Stimulated activated CD4-positive, alpha-beta T cell treated with anti-CD3 and anti-CD28 coated beads, Interleukin-1b, Interleukin-23, amount 100 ng/mL, for 1 hour (primary cell): ENCODE measurements at places on chromosomes 4 and X.

DNA sequence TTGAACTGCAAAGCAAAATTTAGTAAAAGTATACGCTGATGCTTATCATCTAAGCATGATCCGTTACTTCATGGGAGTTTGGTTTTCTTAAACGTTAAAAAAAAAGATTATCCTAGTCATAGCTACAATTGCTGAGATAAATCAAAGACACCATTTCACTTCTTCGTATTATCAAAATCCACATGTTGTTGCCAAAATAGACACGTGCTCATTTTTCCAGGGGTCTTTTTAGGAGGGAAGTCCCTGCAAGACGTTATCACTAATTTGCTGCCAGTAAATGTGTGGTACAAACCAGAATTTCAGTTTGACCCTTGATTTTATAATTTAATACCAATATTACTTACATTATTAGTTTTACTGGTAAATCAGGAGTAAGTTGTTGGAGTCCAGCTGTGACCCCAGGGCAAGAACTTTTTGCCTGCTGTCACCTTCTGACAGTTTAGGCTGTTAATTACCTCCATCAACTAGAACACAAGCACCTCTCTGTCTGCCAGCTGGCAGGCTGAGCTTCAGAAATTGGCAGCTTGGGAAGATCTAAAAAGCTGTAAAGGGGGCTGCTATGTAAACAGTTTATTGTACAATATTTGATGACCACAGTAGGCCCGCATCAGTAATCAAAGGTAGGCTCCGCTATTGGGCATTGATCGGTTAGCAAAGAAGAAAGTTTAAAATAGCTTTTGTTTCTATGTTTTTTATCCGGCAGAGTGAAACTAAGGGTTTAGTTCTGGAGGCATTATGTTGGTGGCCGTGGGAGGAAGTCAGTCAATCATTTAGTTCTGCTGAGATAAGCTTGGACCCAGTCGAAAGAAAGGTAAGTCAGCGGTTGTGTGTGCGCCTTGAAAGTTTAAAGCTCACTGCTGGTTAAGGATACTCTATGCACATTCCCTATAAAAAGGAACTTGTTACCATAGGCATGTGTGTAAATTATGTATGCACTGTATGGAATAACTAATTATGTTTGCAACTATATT lies 196.4 kb downstream of the FBXO8 start:
- DNase-seq, result no peak

- no peak for DNase-seq
Measured at GRCh38 chrX:24242649-24243175, 71.2 kb downstream of the SUPT20HL2 start.

DNA sequence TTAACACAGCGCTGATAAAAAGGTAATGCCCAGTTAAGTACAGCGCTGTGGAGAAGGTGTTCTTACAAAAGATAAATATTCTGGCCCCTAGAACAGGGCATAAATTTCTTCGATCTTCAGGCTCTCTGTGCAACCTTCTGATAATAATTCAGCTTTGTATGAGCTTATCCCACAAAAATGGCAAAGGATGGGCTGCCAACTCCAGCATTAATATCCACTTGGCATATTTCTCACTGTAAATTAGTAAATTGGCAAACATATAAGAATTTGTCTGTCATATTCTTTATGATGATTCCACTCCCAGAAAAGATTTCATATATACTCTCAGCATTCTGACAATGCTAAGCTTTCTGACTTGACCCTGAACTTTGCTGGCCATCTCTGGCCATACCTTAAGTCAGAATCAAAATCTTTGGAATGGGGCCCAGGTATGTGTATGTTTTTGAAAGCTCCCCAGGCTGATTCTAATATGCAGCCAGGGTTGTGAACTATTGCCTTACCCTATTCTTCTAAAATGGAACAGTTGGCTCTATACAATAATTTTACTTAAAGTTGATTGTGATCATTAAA lies 134.8 kb downstream of the FRYL start:
- no peak for DNase-seq

DNA sequence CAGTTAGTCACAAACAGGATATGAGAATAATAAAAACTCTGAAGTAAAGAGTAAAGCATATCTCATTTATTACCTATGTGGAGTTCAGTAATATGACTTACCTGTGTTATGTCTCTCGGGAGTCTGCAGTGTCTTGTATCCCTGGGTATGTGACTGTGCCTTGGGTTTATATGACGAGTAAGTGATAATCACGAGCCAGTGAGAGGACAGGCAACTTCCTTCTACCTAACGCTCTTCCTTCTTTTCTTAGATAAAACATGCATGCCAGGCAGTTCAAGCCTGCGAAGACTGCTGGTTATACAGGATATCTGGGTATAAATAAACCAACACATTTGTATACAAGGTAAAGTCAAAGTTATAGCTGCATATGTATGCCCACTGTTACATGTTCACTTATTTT lies at the start of gene HPGDS:
HPGDS (minus strand) TSS at position 143 of the 400 bp plus-strand sequence. CDS start 8,207 bp downstream, outside the sequence.
- DNase-seq, result no peak

DNA sequence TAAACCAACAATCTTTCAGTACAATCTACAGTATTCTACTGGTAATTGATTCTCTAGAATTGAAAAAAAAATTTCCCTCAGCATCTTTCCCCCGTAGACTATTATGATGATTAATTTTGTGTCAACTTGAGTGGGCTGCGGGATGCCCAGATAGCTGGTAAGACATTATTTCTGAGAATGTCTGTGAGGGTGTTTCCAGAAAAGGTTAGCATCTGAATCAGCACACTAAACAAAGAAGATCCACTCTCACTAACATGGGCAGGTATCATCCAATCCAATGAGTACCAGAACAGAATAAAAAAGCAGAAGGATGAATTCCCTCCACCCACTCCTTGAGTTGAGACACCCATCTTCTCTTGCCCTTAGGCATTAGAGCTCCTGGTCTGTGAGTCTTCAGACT lies 186.1 kb upstream of the MAB21L2 start:
- DNase-seq, result no peak

- DNase-seq, result no peak
Measured at GRCh38 chr4:52982255-52982945, 120.3 kb downstream of the RASL11B start.

DNA sequence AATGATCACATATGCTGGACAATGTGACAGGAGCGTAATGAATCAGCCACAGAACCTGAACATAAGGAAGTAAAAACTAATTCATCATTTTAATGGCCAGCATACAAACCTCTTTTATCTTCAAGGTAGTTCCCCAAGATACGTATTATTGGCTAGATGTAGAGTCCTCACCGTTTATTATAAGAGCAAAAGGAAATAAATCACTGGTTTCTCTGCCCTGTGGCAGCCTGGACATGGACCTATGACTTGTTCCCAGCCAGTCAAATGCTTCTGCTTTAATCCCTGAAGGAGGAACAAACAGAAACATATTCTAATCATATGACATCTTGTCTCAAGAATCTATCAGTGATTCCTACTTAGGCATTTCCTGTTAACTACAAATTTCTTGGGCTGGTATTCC lies 86.8 kb upstream of the FAM241A start:
- no peak for DNase-seq

- DNase-seq, result no peak
Measured at GRCh38 chr4:106338671-106339070, 22.3 kb downstream of the AIMP1 start.

DNA sequence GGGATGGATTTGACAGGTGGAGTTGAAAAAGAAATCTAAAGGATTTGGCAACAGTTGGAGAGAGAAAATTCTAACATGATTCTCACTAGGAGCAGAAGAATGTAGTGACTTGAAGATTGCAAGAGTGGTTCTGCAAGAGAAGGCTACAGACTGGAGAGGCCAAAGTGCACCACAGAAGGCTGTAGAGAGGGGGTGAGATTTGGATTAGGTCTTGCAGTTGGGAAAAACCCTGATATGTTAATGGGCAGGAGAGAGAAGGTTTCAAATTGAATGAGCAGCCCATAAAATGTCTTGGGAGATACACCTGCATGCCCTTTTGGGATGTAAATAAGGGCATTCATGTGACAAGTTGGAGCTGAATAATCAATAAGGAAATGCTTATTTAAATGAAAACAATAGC lies 14.7 kb upstream of the VEGFD start:
- DNase-seq, result no peak

DNA sequence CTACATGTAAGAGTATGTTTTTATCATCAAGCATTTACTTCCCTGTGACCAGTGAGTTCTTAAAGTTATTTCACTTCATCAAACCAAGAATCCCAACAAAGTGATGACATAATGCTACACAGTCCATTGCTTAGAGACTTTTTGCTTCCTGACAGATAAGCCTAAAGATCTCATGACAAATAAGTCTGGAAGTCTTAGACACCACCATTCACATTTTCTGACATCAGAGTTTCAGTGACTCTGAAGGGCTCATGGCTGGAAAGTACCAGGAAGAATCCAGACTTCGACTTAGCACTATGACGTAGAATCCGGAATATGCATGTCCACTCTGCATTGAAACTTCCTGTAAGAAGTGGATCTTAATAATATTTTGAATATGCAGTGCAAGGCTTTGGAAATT lies 53.7 kb downstream of the CLDN22 start:
- DNase-seq, result no peak

GRCh38 chr4:8892556-8893226 lies 21.1 kb upstream of the HMX1 start:
- DNase-seq, result no peak

DNA sequence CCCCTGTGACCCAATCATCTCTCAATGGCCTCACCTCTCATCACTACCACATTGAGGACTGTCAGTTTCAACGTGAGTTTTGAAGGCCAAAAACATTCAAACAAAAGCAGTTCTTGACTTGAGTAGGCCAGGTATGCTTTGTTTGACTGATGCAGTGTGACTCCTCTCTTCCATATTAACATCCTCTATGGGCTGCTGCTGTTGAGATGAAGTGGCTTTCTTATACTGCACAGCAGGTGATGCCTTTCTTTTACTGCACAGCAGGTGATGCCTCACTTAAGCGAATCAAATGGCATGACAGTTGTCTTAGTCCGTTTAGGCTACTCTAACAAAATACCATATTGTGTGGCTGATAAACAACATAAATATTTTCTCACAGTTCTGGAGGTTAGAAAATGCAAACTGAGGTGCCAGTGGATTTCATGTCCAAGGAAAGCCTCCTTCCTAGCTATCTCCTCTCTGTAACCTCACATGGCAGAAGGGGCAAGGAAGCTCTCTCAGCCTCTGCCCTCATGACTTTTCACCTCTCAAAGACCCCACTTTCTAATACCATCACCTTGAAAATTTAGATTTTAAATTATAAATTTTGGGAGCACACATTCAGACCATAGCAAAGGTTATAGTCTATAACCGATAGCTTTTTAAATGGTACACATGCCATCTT lies 2267.9 kb upstream of the AGA start:
- DNase-seq, result no peak

GRCh38 chr4:118033148-118034052 lies 886 bp upstream of the NDST3 start:
- no peak for DNase-seq

GRCh38 chrX:45353456-45353855 lies 152.8 kb upstream of the DIPK2B start:
- no peak for DNase-seq

DNA sequence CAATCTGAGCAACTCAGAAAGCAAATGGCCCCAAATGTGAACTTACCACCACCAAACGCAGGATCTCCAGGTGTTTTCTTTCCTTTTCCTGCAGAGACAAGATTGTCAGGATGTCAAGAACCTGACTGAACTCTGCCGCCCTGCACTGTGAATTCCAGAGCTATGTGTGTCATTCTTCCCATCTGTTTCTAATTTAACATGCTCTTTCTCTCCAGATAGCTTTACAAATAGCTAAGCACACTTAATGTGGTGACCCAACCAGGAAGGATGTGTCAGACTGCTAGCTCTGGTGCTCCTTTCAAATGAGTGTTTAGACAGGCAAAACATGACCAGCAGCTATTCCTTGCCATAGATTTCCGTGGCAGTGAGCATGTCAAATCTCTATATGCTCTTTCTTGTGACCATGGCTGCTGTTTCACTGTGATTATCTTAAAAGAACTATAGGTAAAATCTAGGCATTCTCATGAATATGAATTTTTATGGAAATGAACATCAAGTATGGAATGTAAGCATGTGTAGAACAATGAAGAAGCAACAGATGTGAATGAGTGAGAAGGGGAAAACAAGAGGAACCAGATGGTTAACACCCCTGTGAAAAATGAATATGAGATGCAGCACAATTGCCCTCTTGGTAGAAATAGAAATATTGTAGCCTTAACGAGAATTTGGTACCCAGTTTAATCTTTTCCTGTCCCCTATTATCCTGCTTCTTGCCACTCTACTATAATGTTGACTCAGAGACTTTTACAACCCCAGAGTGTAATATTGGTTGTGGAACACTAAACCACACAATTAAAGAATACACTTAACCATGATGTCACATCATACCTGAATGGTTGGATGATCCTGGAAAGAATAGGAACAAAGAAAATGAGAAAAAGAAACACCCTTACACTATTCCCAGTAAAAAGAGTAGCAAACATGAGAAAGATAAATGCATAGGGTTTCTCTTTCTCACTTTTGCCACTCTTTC lies 247.8 kb upstream of the DKK2 start:
- no peak for DNase-seq

- DNase-seq, result no peak
Measured at GRCh38 chr4:128130621-128131020, 69.5 kb downstream of the LARP1B start.

- DNase-seq, result no peak
Measured at GRCh38 chr4:129323658-129324057, 227.7 kb downstream of the C4orf33 start.

- DNase-seq, result no peak
Measured at GRCh38 chr4:84699001-84699671, 116.2 kb downstream of the CDS1 start.

DNA sequence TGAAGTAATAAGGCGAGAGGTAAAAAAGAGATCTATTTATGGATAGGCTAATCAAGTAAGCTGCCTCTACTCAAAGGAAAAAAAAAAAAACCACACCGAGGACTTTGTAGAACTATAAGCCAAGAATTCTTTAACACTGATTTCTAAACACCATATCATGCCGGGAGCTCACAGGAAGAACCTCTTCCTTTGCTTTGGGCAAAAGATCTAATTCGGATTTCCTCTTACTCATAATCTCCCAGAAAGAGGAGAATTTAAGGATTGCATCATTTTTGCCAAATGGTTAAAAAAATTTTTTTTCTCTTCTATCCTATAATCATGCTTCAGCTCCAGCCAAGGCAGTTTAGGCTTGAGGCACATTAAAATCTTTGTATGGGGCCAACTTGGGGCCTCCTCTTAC lies 95.5 kb downstream of the ZNF827 start:
- DNase-seq, result no peak

DNA sequence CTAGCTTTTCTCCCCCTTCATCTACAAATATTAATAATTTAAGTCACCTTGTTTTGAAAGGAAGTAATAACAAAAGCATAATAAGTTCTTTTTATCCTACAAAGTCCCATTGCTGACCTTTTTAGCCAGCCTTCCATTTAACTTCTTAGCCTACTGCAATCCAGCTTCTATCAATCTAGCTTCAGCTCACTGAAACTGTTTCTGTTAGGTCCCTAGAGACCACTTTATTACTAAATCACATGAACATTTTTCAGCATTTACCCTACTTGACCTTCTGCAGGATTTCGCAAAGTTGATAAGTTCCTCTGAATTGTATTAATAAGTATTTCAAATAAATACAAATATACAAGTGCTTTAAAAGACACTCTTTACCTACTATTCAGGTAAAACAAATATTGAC lies 186.5 kb downstream of the ANTXR2 start:
- DNase-seq, result no peak

GRCh38 chr4:156128616-156129015 lies 174.9 kb upstream of the CTSO start:
- DNase-seq, result no peak
